HT1080 (cell line): ENCODE measurements at places on chromosomes 4 and X.

DNA sequence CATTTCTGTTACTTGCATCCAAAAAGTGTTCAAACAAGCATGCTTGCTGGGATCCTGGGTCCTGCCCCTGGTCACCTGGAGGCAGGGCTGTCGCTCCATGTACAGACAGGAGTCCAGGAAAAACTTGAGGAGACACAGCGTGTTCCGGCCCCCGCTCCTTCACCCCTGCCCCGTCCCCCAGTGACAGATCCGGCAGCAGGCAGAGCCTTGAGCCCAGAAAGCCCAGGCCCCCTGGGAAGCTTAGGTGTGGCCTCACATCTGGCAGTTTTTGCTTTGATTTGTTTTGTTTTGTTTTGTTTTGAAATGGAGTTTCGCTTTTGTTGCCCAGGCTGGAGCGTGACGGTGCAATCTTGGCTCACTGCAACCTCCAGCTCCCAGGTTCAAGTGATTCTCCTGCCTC, 67.0 kb downstream of the TRMT44 start:
- DNase-seq, result no peak

DNA sequence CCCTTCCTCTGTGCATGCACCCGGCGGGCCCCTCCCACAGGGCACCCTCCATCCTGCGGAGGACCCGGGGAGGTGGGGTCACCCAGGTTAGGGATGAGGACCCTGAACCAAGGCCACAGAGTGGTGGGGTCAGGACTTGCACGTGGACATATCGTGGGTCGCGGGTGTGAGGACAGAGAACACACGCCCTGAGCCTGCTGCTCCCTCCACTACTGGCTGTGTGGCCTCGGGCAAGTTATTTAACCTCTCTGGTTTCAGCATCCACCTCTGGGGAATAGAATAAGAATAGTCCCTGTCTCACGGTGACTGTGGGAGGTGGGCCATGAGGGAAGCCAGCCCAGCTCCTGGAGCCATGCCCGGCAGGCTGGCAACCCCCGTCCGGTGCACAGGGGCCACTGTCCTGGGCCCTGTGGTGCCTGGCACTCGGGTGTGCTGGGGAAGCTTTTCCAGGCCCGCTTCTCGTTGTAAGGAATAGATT, 5.1 kb downstream of the PSAPL1 start:
- DNase-seq, result no peak

DNA sequence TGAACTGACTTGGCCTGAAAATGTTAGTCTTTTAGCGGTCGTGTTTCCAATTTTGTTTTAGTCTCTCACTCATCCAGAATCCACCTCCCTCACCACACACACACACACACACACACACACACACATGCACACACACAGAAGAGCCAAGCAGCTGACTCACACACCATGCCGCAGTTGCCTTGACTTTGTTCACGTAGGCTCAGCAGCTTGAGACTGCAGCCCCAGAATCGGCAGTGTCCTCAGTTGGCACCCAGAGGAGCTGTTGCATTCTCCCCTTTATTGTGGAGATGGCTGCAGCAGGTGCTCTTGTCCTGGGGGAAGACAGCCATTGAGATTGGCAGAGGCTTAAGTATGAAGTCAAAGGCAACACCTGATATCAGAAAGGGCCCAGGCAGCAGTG, 20.9 kb upstream of the XPNPEP2 start:
- DNase-seq, result peak; percentile 67

GRCh38 chr4:164601653-164602052, 152.3 kb upstream of the SMIM31 start:
- DNase-seq, result no peak

DNA sequence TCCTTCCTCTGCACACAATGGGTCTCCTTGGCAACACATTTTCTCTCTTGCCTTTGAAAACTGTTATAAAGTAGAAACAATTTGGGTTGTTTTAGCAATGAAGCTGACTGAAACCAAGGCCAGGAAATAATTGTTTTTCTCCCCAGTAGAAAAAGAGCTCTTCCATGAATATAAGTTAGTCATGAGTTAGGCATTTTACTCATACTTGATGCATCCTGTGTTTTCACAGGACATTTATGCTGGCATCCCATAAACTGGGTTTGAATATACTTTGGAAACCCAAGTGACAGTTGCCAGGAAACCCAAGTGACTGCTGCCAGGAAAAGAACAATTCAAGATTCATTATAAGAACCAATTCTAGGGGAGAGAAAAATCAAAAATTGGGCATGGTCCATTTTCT, 128.6 kb upstream of the NPY2R start:
- peak; percentile 87 for DNase-seq

DNA sequence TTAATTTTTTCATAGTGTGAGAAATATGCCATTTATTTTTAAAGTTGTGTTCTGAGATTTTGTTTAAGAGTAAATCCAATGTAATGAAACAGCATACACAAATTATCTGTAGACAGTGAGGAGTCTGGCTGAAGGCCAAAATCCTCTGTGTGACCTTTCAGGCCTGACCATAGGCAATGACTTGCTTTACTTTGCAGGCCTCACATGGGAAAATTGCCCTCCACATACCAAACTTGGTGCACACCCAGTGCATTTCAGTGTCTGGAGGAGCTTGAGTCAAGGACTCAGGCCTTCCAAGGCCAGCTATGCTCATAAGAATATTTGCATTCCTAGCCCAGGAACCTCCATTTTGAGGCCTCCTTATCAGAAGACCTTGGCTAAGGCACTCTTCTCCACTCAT, 430.1 kb downstream of the GABRG1 start:
- DNase-seq, result peak; percentile 17

DNA sequence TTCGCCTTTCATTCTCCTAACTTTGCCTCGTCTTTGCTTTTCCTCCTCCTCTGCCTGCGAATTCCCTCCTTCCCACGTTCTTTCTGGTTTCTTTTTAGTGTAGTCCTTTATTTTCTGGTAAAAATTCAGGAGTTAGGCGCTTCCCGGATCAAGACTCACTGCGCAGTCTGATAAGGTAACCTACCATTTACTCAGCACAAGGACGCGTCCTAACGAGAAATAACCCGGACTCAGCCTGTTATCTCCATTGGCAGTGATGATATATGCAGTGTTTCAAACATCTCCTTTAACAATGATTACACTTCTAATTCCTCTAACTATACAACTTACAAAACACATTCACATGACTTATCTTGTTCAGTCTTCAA, 357 bp upstream of the ETNPPL start:
- DNase-seq, result no peak

DNA sequence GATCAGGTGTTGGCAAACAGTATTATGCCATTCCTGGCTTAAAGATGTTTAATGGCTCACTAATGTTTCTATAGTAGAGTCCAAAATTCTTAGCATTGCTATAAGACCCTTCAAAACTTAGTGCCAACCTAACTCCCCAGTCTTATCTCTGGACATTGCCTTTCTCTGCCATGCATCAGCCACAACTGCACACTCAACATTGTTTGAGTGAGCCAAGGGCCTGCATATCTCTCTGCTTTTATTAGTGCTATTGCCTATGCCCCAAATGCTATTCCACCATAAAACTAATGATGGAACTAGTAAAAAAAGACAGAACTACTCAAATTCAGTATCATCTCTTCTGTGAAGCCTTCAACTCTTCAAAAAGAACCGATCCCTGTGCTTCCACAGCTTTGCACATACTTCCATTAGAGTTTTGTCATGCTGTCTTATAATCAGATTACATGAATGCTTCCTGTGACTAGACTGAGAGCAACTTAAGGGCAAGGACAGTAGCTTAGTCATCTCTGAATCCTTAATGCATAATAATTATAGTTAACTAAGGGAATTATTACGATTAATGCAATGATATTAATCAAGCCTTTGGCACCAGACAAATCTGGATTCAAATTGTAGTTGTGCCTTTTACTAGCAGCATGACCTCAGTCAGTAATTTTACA, 53.7 kb downstream of the CHM start:
- DNase-seq, result no peak

DNA sequence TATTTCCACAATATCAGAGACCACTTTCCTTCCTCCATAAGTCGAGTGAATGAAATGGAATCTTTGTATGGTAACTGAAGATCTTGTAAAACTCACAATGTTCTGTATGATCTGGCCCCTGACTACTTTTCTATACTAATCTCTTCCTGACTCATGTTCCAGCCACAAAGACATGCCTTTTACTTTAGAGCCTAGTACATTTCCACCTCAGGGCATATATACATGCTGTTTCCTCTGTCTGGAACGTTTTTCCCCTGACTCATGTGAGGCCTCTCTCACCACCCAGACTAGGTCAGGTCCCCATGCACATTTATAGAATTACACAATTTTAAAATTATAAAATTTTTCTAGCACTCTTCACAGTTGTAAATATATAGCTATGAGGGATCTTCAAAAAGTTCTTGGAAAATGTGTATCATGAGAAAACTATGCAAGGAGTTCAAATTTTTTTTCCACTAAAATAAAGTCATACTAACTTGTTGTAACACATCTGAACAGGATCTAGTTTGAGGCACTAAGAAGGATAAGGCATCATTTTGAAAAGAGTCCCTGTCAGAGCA, 208.8 kb downstream of the SH2D1A start:
- DNase-seq, result peak; percentile 87

- DNase-seq, result no peak
Observed at GRCh38 chr4:41727861-41728572, 20.5 kb downstream of the PHOX2B start.

GRCh38 chr4:62814510-62815047, 1594.7 kb downstream of the TECRL start:
- DNase-seq, result no peak

DNA sequence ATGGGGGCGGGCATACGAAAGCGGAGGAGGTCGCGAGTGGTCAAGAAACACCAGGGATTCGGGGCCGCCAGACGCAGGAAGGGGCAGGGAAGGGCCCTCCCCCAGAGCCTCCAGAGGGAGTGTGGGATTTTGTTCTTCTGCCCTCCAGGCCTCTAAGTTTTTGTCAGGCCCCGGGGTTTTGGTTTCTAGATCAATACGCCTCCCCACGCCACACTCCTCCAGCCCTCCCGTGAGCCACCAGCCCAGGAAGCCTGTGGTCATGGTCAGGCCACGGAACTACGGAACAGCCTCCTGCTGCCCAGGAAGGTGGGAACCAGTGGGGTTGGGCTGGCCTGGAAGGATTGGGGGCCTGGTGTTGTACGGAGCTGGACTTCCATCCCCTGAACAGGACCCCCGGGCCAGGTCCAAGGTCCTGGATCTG, 38.4 kb downstream of the CPLX1 start:
- DNase-seq, result no peak

- no peak for DNase-seq
Observed at GRCh38 chr4:61782133-61782532, 582.0 kb downstream of the ADGRL3 start.

DNA sequence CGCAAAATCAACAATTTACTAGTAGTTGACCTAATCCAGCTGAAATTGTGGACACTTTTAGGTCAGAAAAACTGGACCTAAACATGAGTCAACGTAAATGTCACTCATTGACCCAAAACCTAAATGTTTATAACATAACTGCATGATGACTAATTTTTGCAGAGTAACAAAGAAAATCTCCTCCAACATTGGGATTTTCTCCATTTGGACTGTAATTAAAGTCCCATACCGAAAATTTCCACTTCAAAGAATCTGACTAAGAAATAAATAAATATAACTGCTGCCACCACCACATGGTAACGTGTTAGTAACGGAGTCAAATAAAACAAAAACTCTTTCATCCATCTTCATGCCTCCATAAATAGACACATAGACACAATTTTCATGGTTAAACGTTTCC, 1.9 kb downstream of the ADGRA3 start:
- DNase-seq, result peak; percentile 61

DNA sequence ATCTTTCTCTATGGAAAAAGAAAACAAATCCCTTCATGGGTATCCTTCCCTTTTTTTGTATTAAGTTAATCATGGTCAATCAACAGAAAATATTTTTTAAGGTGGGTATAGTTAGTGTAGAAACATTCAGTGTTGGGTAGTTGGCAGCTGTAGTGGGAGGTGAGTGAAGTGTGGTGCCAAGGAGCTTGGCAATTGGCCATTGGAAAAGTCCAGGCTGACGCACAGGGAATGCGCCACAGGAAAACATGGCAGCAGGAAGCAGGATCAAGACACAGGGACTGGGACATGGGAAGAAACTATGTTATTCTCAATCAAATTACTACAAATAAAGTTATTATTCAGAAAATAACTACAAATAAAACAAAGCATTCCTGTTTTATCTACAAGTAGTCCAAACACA, 20.0 kb downstream of the PALLD start:
- DNase-seq, result no peak

DNA sequence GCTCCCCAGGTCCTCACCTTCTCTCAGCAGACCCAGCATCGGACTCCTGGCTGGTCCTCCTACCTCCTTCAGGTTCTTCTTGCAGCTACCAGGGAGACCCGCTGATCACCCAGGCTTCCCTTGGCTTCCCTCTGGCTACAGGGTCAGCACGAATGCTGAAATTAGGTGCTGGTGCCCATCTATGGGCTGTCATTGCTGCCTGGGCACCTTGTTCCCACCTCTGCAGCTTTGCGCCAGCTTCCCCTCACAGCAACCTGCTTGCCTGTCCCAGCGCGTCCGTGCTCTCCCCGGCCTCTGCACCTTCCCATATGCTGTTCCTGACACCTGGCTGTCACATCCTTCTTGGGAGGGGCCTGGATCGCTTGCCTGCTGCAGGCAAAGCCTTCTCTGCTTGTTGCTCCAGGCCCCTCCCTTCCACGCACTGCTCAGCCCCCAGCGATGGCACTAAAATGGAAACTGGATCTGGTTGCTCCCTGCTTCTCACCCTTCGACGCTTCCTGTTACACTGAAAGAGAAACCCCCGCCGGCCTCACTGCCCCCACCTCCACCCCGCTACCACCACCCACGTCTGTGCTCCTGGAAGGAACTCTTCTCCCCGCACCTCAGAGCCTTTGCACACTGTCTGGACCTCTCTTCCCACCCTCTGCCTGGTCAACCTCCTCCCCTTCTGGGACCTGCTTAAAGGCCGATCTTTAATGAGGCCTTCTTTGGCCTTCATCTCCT, 22.2 kb downstream of the C4orf50 start:
- no peak for DNase-seq

DNA sequence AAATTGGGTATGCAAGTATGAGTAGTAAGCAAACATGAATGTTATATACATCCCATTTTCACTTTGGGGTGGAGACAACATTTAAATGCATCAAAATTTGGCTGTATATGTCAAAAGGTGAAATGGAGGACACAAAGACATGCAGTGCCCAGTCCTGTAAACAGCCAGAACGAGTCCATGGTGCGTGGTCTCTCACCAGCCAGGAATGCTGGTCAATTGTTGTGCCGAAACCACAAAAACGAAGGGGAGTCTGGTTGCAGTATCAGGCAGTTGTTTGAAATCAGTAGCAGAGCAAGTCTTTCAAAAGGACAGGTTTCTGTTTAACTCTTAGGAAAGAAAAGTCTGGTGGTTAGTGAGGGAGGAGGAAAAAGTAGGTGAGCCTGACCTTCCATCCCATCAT, 22.3 kb upstream of the RNF150 start:
- peak; percentile 21 for DNase-seq

GRCh38 chr4:164701665-164702064, 52.3 kb upstream of the SMIM31 start:
- no peak for DNase-seq

- peak; percentile 8 for DNase-seq
Observed at GRCh38 chrX:2819345-2820135, 9.2 kb upstream of the GYG2 start.

DNA sequence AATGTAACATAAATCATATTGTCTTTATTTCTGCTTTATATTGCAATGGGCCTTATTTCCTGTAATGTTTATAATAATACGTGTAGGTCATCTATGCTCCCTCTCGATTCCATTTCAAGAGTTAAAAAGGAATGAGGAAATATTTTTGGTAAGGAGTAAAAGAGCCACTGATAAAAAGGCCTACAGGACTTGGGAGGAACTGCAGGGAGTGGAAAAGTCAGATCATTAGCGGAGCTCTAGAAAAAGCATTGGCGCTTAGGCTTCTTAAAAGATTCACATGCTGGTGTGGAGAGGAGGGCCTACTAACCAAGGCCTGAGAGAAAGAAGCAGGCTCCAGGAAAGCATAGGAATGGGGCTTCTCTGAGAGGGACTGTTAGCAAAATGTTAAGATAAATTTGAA, 82.9 kb upstream of the PNPLA4 start:
- DNase-seq, result no peak
